ENCODE measurements at places on chromosomes 3 and 15.
A peak's percentile ranks its signal among the peaks of the same experiment; 100 is the strongest.

GRCh38 chr15:90001683-90002427 lies 731 bp downstream of the ZNF710 start:
- peak; percentile 50 for DNase-seq

GRCh38 chr3:12695112-12695511 lies 31.2 kb upstream of the RAF1 start:
- no peak for DNase-seq

DNA sequence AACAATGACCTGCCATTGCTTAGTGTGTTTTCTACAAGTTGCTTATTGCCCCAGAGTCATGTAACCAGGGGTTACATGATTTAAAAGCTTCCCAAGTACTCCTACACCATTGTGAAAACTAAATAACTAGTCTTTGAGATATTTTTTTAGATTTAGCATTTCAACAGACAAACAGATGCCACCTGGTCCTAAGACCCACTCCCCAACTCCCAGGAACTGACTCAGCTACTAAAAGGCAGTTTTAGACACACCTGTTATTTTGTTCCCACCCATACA lies 28.1 kb upstream of the KBTBD12 start:
- no peak for DNase-seq

DNA sequence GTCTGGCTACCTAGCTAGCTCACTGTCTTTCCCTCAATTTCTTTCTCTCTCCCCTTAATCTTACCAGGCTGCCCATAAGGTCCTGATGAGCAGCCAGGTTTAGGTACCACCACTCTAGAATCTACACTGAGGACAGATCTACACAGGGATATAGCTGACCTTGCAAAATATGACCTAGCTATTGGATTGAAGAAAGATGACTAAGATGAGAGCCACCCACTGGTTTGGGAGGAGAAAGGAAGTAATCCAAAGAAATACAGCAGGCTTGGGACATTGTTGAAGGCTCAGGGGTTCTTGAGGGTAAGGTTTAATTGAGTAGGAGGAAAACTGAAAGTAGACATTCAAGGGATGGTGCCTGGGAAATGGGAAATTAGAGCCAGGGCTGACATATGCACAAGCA lies 142.0 kb upstream of the TMC3 start:
- DNase-seq: no peak

- peak; percentile 7 for DNase-seq
These were observed 22.0 kb downstream of the COL6A6 start for GRCh38 chr3:130539005-130539404.

- DNase-seq: no peak
These were observed 201.7 kb upstream of the MLF1 start for GRCh38 chr3:158369279-158369678.

- DNase-seq: peak; percentile 2
These were observed 141.7 kb upstream of the MBNL1 start for GRCh38 chr3:152127058-152127457.

Data from CD4-positive, alpha-beta T cell treated with Interleukin-15 for 4 hours (primary cell).